ENCODE measurements at places on chromosomes 7 and 10.

DNA sequence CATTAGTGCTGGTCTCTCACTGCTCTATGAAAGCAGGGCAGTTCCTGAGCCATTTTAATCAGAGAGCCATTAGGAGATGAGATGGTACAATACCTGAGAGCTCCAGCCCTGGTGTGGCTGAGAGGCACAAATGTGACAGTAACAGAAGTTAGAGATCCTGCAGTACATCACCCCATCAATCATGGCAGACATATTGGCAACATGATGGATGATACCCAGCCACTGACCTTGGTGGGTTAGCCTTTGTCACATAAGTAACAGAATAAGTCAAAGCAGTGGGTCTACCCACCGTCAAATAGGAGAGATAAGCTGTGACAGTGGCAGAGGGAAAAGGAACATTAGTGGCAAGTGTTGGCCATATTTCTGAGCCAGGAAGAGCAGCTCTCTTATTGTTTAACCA, 53.3 kb upstream of the NXPH1 start:
- DNase-seq: no peak

- DNase-seq: no peak
Measured at GRCh38 chr7:46955531-46955930, 626.4 kb downstream of the TNS3 start.

GRCh38 chr7:156654511-156655234, 14.1 kb downstream of the RNF32 start:
- no peak for DNase-seq

- no peak for DNase-seq
Measured at GRCh38 chr7:157423348-157423747, 86.5 kb downstream of the DNAJB6 start.

DNA sequence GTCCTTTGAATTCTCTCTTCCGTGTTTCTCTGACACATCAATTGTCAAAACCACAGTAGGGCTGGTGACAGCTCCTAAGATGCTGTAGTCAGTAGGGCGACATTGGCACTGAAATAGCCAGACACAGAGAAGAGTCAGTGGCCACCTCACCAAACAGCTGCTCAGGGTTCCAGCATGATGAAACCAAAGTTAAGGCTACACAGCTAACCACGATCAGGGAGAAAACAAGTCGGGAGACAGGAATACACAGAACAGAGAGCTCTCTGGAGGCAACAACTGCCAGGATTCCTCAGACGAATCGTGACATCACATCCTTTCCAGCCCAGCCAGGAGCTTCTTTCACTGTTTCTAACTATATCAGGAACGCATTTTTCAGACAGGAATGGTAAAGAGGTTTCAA, 922.2 kb downstream of the SORCS1 start:
- no peak for DNase-seq

Measured in hindlimb muscle (tissue), 1 donor.